Nucleus accumbens (tissue), 56 donors: ENCODE measurements at places on chromosomes 2 and 18.

- DNase-seq, result no peak
These were observed 108.4 kb downstream of the COL6A3 start for GRCh38 chr2:237305579-237305978.

- DNase-seq, result no peak
These were observed 89.8 kb upstream of the NEUROD1 start for GRCh38 chr2:181770150-181770549.

GRCh38 chr2:3503046-3503445, 16.3 kb downstream of the ADI1 start:
- no peak for DNase-seq

- DNase-seq, result no peak
These were observed 43.1 kb upstream of the LONRF2 start for GRCh38 chr2:100365434-100365833.

- DNase-seq, result no peak
These were observed 404.1 kb downstream of the ZEB2 start for GRCh38 chr2:144115739-144116291.

GRCh38 chr2:209259767-209260166, 164.1 kb upstream of the MAP2 start:
- no peak for DNase-seq

DNA sequence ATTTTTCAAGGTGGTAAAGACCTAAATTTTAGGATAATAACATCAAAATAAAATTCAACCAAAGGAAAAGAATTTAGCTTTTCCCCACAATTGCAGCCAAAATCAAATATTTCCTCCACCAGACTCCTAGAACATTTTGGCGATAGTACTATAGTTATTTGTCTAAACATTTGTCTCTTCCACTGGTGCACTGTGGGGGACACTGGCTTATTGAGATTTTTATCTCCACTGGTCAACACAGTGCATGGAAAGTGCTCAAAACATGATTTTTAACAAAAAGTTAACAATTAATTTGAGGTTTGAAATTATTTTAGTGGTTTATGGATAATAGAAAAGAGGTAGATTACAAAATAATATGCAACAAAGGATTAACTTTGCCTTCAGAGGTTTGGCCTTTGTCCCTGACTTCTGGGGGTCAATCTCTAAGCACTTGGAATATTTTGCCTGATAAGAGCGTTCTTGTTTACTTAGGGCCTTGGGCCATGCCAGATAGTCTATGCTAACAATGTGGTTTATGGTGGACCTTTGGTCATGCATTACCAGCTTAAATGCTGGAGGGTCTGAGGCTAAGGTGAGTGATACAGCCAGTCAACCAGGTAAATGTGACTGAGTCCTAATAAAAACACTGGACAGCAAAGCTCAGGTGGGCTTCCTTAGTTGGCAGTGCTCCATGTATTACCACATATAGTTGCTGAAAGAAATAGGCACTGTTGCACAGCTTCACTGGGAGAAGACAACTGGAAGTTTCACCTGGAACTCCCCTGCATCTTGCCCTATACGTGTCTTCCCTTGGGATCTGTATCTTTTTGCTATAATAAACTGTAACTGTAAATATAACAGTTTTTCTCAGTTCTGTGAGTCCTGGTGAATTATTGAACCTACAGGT, 67.2 kb upstream of the SATB2 start:
- DNase-seq, result no peak

DNA sequence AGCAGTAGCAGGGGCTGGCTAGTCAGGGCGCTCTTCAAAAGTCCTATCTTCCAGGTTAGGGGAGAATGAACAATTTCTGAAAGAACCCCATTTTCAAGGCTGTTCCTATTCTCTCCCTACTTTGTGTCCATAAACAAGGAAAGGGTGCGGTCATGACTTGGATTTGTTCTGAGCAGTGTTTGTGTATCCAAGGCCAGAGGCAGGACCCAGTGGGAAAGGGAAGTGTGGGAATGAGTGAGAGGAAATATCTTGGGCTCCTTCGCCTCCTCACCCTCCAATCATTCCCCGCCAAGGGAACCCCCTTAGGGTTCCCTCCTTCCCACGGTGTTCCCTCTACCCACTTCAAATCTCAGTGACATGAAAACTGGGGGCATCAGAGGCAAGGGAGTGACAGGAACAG, 25.5 kb upstream of the SPTBN1 start:
- no peak for DNase-seq
